ENCODE measurements at places on chromosomes 7 and 10.

DNA sequence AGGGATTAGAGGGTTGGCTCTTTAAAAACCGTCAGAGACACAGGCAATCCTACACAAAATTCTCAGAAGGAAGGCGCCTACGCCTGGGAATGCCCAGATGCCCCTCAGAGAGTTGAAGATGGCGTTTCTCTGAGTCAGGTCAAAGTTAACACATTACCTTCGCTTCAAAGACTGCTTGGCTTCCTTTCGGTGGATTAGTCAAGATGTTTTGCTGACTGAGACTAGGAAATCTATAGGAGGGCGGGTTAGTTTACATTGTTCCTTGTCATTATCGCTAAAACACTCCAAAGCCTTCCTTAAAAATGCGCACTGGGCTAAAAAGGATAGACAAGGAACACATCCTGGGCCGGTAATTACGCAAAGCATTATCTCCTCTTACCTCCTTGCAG, 995 bp upstream of the CFTR start:
- DNase-seq: no peak

DNA sequence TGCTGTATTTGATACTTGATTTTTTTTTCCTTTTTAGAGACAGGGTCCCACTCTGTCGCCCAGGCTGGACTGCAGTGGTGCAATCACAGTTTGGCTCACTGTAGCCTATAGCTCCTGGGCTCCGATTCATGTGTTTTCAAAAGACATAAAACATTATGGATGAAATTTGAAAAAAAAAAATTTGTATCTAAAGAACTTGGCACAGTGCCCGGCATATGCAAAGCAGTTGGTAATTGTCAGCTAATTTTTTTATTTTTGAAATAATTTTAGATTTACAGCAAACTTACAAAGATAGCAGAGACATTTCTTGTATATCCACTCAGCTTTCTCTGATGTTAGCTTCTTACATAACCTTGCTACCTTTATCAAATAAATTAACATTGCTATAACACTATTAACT, 20.3 kb upstream of the SAMD8 start:
- no peak for DNase-seq

DNA sequence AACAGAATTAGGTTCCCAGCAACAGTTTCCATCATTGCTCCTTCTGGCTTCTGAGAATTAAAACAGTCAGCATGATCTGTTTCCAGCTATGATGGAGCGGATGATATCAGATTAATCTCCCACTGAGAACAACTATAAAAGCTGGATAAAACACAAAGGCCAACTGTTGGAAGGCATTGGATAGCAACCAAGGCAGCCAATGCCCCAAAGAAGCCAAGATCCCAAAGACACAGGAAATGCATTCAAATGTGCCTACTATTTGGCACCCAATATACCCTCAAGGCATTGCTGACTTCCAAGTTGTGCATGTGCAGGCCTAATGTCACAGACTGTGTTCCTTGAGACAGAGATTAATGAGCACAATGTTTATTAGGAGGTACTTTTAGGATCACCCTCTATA, 259.3 kb downstream of the ARHGAP12 start:
- DNase-seq: no peak

DNA sequence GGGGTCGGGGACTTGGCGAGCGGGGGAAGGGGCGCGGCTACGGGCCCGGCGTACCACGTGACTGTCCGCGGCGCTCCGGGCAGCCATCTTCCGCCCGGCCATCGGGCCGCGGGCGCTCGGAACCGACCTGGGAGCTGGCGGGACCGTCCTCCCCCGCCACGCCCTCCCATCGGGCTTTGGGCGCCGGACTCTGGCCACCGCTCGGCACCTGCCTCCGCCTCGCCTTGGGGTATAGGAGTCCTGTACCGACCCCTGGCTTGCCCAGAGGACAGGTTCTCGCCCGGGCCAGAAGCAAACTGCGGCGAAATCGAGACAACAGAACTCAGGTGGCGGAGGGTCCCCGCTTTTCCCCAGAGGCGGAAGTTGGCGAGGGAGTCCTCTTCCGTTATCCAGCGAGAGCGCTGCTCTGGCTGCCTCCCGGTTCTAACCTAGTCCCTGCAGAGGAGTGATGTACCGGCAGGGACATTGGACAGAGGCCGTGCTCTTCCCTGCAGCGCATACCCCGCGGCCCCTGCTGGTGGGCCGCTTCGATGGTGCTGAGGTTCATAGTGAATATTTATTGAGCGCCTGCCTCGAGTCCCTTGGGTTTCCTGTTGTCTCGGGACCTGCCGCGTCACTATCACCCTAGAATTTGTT, 1.2 kb upstream of the SGMS1 start:
- peak; percentile 73 for DNase-seq

- no peak for DNase-seq
Measured at GRCh38 chr7:52712938-52713337, 322.5 kb upstream of the POM121L12 start.

GRCh38 chr10:1609648-1609970, 127.7 kb downstream of the ADARB2 start:
- DNase-seq: no peak

- peak; percentile 22 for DNase-seq
Measured at GRCh38 chr7:114930829-114931655, 9.1 kb downstream of the MDFIC start.

DNA sequence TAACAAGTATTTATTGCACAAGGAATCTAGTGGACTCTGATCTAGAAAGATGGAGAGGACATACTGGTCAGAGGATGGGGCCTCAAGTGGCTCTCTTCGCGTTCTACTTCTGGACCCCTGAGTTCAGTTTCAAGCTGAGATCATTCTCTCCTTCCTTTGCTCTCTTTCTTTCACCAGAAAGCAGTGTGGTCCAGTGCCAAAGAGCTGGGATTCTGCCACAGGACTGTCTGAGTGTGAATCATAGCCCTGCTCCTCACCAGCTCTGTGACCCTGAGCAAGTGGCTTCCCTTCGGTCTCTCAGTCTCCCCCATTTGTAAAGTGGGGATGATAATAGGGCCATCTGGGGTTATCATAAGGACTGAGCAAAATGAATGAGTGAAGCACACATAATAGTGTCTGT, 715.2 kb downstream of the SUGCT start:
- DNase-seq: no peak

All from SJCRH30 (cell line).